ENCODE measurements at places on chromosomes 1 and 21. TPM values are rescaled to one million over a fixed set of nuclear protein-coding genes. Genes with fewer than 3 reads are reported as not detected.
A peak's percentile ranks its signal among the peaks of the same experiment; 100 is the strongest.

Gene AGBL4
- total RNA-seq = 0.52 TPM

Gene SLC30A7
- 35.0 TPM for total RNA-seq

Gene FCMR
- 8.0 TPM for total RNA-seq

Gene PGLYRP4
- not detected for total RNA-seq

Gene ADAMTS4
- total RNA-seq = 7.3 TPM

Gene KIF17
- 4.7 TPM for total RNA-seq

Gene KCNT2
- 6.0 TPM for total RNA-seq

Gene TESK2
- total RNA-seq = 6.0 TPM

Gene MAEL
- not detected for total RNA-seq

Gene ZNF695
- 0.06 TPM for total RNA-seq

Gene TMEM52
- 2.4 TPM for total RNA-seq

DNA sequence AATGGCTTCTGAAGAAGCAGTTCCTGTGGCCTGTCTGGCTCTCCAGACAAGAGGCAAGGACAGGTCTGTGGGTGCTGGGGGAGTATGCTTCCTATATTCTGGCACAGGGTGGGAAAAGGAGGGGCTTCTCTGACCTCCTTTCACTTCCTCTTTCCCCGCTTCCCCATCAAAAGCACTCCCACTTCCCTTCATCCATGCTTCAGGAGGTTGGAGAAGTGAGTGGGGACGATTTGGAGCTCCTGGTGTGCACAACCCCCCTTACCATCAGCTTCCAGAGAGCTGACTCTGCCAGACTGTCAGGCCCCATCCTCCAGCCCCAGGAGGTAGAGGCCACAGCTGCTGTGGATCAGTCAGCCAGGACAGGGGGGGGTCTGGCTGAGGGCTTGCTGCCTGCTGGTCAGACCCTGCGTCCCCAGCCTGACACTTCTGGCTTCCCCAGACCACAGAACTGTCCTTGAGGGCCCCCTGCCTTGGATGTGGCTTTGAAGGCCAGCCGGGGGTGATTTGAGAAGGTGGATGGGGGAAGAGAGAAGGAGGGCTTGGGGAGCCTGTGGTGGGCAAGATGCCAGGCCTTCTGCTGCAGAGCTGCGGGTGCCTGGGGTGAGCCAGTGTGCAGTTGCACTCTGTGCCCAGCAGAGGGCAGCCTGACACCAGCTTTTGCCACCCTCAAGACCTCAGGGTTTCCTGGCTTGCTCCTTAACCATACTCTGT is 21.5 kb upstream of the TMEM222 start:
- peak; percentile 82 for DNase-seq

- no peak for DNase-seq
These were observed 66.5 kb upstream of the NBL1 start for GRCh38 chr1:19577561-19577960.

- DNase-seq = no peak
These were observed 20.1 kb downstream of the INKA2 start for GRCh38 chr1:111719135-111719534.

DNA sequence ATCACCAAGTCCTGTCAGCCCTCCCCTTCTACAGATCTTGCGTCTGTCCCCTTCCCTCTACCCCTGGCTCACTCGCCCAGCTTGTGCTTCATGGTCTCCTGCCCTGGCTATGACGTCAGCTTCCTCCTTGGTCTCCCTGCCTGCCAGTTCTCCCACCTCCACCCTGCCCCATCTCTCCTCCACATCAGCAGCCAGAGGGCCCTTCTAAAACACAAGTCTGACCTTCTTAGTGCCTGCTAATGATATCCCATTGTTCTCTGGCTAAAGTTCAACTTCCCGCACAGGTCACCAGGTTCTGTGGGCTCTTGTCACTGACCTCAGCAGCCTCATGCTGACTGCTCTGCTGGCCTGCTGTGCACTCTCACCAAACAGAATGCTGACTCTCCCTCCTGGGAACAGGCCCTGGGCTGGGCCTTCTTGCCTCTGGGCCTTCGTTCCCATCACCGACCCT is 24.7 kb upstream of the MYCL start:
- peak; percentile 50 for DNase-seq

- DNase-seq = peak; percentile 20
These were observed 483 bp downstream of the UBQLN4 start for GRCh38 chr1:156052862-156053767.

GRCh38 chr1:55848906-55849305 is 633.7 kb upstream of the USP24 start:
- no peak for DNase-seq

DNA sequence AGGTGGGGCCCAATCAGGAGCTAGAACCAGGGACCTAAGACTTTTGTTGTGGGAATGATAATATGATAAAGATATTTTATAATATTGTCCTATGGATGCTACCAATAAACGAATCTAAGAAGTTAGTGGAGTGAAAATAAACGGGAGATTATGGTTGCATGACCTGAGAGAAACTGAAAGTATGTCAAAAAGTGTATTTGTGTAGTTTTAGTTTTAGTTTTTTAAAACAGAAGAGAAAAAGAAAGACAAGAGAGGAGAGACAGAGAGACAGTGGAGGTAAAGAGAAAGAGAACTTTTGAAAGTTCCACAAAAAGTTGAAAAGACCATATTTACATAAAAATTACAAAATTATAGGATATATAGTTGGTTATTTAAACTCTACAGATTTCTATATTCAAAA is 64.1 kb upstream of the TMPRSS15 start:
- no peak for DNase-seq

DNA sequence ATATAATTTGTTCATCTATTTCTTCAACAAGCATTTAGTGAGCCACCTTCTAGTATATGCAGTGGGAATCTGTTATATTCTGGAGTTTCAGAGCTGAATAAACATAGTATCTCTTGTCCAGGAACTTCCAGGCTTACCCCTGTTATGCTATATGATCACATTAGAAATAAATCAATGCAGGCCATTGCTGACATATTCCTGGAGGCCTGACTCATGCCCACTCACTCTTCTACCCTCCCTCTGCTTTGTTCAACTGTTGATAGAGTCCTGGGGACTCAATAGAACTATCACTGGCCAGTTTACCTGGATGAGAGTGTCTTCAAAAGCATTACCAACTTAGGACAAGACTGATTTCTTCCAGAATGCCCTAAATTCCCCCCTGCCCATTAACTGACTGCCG is 29.3 kb upstream of the SRSF10 start:
- DNase-seq = peak; percentile 48

DNA sequence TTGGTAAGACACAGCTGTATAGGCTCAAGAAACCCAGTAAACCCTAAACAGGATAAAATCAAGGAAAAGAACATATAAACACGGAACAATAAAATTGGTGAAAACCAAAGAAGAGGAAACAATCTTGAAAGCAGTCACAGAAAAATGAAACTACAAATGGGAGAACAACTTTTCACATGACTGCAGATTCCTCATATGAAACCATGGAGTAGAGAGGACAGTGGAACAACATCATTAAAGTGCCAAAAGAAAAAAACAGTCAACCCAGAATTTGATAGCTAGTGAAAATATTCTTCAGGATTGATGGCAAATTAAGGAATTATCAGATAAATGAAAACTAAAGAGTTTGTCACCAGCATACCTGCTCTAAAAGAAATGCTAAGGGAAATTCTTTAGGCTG is 23.9 kb upstream of the B3GALT5 start:
- DNase-seq = no peak

DNA sequence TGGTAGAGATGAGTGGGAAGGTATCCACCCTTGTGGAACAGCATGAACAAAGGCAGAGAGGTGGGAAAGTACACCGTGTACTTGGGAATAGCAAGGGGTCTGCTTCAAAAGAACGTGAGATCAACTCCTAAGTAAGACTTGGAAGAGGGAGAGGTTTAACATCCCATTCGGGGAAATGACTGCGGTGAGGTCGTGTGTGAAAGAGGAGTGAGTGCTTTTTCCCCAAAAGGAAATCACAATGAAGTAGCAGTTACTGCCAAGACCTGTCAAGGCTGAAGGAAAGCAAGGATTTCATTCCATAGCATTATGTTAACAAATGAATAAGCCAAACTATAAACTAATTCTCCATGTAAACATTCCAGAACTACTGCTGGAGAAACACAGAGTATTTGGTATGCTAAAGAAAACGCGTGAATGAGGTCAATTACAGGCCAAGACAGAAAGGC is 20.0 kb upstream of the SYDE2 start:
- no peak for DNase-seq

DNA sequence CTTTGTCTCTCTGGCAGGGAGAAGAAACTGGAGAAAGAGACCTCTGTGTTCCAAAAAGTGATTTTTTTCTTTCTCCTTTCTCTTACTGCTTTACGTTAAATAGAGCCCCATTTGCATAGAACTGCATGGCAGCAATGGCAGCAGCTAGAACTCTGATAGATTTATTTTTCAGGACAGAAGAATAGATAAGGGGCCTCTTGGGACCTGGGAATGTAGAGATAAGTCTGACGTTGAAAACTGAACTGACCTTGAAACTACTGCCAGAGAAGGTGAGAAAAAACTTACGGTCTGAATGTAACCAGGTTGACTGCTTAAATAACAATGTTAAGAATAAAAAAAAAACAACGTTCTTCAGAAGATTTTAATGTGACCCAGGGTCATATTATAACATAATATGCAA is 25.4 kb upstream of the B3GALT5 start:
- no peak for DNase-seq

DNA sequence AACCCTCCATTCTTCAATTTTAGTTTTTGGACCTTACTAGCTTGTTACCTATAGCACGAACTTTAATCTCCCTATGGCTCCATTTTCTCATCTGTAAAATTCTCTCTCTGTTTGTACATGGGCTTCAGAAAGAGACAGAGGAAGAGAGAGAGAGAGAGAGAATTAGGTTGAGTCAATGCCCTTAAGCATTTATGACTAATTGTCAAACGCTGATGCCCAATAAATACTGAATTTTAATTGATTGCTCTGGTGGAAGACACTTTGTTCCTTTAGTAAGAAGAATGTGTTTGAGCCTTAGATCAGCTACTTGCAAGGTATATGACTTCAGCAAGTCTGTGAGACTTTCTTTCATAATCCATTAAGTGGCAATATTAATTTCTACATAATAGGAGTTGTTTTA is 743.1 kb upstream of the ADGRL4 start:
- DNase-seq = no peak

DNA sequence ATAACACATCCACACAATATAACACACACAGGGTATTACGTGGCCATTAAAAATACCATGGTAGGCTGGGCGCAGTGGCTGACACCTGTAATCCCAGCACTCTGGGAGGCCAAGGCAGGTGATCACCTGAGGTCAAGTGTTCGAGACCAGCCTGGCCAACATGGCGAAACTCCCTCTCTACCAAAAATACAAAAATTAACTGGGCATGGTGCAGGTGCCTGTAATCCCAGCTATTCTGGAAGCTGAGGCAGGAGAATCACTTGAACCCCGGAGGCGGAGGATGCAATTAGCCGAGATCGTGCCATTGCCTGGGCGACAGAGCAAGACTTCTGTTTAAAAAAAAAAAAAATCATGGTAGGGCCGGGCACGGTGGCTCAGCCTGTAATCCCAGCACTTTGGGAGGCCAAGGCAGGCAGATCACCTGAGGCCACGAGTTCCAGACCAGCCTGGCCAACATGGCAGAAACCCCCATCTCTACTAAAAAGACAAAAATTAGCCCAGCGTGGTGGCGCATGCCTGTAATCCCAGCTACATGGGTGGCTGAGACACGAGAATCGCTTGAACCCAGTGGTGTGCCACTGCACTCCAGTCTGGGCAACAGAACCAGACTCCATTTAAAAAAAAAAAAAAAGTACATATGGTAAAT is 24.1 kb upstream of the HPDL start:
- no peak for DNase-seq

DNA sequence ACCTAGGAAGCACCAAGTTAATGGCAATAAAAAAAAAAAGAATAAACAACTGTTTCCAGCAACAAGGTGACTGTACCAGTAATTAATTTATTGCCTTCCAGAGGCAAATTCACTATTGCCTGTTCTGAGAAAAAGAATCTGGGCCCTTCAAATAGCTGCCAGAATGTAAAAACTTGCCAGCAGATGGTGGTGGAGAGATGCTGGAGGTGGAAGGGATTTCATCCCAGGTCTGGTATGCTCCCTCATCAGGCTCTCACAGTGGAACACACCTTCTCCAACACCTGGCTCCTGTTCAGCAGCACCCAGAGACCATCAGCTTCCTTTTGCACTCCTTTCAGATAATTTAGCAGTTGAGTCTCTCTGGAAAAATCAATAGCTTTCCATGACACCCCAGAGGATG is 792.9 kb upstream of the ADAMTS5 start:
- no peak for DNase-seq

DNA sequence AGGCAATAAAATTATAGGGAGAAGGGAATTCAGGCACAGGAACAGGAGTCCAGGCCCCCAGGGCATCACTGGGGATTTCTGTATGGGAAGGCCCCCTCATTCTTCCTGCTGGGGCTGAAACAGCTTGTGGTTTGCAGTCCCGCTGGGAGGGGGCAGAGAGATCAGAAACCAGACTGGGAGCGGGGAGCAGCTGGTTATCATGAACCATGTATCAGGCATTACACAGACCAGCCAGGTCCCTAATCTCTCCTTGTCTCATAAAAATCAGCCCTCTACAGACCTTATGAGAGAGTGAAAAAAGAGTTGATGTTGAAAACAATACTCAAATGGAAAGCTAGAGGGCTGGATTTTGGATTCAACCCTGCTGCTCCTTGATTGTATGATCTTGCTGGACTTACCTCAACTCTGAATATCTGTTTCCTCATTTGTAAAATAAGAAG is 93.4 kb upstream of the F3 start:
- DNase-seq = no peak

- no peak for DNase-seq
These were observed 1449.0 kb downstream of the PLA2G4A start for GRCh38 chr1:188277771-188278170.

DNA sequence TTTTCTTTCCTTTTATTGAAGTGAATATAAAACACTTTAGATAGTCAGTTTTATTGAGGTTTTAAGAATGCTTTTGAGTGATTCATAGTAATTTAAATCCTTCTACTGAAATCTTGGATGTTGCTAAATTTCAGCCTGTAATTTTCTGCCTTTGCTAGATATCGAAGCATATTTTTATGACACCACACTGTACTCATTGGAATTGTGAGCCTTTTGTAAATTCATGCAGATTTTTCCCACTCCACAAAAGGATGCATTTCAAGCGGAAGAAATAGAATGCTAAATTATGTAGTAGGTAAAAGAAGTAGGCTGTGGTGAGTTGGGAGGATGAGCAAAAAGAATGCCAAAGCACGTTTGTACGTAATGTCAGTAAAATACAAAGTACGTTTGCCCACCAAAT is 13.8 kb downstream of the SNX7 start:
- no peak for DNase-seq

DNA sequence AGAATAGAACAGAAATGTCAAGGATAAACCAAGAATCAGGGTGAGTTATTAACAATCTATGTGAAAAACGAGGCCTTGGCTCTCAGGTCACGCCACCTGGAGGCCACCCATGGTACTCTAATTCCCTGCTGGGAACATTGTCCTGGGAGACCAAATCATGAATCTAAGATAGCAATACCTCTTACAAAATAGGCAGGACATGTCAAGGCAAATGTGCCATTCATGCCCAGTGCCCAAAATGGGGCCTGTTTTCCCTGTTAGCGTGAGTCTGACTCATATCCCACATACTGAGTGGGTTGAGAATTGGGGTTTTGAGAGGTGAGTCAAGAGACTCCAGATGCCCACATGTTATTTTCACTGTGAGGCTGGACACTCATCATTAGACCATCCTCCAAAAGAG is 380.8 kb downstream of the HHIPL2 start:
- peak; percentile 35 for DNase-seq
